ENCODE measurements at places on chromosomes 6 and 20.

DNA sequence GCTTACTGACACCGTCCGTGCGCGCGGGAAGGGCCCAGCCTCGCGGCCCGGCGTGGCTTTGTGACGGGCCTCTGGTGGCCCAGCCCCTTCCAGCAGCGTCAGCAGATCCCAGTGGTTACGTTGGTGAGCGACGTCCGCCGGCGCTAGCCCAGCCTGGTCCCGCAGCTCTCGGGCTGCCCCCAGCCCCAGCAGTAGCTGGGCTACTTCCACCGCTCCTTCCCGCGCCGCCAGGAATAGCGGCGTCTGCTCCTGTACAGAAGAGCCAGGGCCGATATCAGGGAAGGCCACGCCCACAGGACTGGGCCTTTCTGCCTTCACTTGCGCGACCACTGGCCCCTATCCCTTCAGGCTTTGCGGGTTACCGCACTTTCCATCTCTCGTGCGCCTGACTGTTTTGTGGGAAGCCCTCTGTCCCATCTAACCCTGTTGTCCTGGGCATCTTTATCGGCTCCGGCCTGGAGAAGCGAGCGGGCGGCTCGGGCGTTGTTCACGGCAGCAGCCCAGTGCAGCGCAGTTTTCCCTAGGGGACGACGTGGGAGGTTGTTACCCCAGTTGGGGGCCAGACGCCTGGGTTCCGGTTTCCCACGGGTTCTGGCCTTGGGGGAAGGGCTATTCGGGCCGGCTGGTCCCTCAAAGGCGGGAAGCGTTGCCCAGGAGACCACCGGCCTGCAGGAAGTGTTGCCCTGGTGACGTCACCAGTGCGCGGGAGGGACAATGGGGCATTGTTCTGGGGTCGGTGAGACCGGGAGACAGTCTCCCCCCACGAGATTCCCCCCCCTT is 3.6 kb upstream of the GPSM3 start:
- DNase-seq = peak; percentile 74

DNA sequence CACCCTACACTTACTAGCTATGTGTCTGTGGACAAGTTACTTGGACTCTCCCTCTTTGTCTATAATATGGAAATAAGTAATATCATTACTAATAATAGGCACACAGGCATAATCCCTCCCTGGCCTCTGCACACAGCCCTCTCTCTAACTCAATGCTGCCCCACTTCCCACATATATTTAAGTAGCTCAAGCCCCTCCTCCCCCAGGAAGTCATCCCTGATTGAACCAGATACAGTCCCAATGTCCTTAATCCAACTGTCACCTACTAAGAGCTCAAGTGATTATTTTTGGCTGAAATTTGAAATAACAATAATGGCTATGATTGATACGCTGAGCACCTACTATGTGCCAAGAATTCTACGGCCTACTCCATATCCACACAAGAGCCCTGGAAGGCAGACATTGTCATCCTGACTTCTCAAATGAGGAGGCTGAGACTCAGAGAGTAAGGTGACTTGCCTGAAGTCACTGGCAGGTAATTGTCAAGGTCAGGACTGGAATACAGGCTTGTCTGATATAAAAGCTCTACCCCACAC is 29.4 kb downstream of the MRPL14 start:
- no peak for DNase-seq

DNA sequence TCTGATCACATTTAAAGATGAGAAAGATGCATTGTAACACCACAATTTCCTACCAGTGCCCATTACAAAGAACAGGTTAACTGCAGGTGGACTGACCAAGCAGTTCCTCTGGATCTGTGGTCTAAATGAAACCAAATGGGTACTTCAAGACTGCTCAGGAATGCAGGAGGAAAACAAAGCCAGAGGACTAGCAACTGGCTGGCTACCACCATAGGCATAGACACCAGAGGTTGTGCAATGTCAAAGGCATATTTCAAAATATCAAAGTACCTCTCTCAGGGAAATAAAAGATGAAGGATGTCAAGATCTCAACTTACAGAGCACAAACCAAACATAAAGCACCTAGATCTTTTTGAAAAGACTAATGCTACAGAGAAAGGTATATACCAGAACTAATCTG is 65.5 kb downstream of the GMDS start:
- DNase-seq = no peak

DNA sequence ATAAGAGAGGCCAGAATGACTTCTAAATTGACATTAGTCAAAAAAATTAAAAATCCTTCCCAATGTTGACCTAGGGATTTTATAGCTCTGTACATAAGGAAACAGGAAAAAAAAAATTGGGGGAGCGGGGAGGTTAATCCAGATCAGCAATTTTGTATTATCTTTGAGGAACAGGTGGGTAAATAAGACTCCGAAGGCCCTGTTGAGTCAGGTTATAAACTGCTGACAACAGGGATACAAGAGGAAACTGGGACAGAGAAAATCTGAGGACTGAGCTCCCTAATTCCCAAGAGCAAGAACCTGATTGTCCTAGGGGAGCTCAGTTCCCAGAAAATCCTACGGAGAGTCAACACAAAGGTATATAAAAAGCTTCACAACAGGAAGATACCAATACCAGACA is 26.8 kb upstream of the CRIP3 start:
- DNase-seq = no peak

- no peak for DNase-seq
Observed at GRCh38 chr6:144248476-144249301, 36.4 kb upstream of the UTRN start.

- no peak for DNase-seq
Observed at GRCh38 chr6:70819646-70820045, 137.2 kb downstream of the B3GAT2 start.

DNA sequence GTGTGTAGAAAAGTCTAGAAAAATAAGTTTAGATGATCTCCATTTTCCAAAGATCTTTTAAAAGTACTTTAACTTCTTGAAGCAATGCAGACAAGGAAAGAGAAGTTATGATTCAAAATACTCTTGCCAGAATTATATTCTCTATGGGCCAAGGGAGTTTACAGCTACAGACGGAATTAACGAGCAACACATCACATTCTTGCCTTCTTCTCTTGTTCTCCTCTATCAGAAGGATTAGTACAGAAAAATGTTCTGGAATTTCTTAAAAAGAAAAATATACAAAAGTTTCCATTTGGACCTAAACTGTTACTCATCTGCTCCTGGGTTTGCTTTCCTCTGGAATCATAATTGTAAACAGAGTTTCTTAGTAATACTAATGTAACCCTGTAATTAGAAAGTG is 284.7 kb upstream of the HSF2 start:
- DNase-seq = no peak

DNA sequence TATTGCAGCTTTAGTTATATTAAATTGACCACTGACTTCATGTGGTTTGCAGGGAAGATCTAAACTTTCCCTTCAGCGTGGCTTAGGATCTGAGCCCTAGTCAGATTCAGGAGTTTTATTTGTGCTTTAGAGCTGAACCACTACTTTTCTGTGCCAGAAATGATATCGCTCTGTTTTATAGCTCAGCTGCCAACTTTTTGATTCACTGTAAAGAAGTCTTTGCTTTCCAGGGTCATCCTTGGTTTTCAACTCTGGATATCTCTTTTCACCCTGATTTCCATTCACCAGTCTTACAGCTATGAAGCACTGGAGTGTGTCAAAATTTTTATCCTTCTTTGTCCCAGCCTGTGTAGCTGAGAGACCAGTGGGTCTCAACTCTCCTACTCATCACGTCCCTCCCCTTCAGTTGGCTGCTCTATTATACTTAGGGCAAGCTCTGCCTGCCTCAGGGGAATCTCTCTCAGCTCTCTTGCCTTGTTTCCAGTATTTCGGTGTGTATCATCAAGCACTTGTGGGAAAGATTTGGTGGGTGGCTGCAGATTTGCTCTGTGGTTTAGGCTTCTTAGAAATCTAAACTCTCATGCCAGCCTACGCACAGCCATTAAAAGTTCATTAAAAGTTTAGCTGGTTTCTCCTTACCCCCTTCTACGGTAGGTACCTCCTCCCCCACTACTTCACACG is 425.5 kb downstream of the TENT5A start:
- DNase-seq = no peak

All from NT2/D1 (cell line).